ENCODE measurements at places on chromosomes 3 and 15.

DNA sequence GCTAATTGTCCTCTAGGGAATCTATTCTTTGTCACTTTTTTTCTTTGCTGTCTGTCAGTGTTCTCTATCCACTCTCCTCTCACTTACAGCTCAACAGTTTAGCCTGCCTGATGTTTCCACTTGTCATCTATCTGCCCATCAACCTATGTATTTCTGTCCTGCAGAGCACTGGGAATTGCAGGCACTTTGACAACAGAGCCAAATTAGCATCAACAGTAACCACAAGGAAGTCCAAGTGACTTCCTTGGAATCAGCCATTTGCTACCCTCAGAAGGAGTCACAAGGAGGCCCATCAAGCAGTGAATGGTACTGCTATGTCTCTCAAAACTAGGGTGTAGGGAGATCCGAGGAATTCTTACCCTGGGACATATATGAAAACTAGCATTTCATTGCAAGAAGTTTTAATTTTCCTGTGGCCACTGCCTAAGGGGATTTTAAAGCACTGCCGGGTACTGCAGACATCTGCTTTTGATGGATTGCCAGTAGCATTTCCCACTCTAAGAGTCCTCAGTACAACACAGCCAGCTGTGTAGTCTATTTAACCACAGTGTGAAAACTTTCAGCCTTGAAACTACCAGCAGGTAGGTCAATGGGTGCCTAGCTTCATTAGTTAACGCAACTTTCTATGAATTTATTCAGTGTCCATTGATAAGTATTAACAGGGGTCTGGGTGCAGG is 898.8 kb downstream of the NTRK3 start:
- no peak for DNase-seq

DNA sequence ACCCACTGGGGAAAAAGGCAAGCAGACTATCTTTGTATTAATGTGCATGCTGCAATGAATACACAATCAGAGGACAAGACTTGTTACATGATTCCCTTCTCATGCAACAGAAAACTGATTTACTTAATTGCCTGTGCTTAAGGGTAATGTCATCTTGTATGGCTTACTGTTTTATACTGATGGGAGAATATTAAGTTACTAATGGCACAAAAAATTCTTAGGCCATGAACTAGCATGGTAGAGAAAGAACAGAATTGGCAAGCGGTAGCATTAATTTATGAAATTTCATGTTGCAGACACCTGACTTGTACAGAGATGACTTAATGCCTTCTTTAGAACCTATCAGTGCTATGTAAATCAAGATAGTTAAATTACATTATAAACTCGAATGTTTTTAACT is 282.3 kb downstream of the CNTN3 start:
- DNase-seq = no peak

DNA sequence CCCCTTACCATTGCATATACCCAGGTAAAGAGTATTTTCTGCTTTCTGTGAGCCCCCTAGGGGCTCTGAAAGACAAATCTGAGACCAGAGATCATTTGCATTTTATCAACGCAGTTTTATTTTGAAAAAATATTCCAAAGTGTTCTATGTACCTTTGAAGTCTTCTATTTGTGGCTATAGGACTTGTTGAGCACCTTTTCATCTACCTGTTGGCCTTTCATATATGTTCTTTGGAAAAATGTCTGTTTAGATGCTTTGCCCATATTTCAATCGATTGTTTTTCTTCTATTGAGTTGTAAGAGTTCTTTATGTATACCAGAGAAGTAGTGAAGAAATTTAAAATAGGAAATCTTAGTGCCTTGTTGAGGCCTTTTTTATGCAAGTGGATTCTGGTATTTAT is 94.0 kb downstream of the LRRC28 start:
- DNase-seq = no peak

DNA sequence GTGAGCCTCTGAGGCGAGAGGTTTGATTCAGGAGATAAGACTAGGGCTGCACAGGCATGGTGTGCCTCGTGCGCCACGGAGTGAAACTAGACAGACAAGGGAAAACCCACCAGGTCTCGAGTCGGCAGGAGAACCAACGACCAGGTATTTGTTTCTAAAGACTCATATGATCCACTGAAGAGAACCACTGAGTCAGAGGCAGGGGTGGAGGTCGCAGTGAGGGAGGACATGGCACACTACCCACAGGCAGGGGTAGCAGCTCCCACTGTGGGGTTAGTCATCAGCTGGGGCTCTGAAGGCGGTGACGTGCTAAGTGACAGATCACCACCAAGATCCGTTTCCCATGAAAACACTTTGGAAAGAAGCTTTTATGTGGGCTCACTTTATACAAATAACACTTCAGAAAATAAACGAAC is 45.7 kb downstream of the CHSY1 start:
- DNase-seq = no peak

DNA sequence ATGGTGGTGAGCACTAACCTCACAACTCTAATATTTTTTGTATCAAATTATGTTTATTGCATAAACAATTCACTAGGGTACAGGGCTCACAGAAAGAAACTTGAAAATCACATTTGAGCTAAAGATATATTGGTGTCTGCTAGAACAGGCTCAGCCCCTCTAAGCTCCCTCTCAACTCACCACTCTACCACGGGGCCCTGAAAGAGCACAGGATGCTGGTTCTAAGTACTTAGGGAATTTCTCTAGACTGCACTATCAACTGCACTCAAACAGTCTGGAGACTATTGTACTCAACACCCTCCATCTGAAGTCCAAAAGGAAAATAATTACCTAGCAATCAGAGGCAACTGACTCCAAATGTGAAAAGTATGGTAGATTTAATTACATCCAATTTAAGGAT is 98.7 kb upstream of the STRIT1 start:
- no peak for DNase-seq

GRCh38 chr3:34284959-34285826 is 486.8 kb downstream of the PDCD6IP start:
- no peak for DNase-seq

GRCh38 chr15:63593705-63594671 is 3.2 kb upstream of the FBXL22 start:
- no peak for DNase-seq

DNA sequence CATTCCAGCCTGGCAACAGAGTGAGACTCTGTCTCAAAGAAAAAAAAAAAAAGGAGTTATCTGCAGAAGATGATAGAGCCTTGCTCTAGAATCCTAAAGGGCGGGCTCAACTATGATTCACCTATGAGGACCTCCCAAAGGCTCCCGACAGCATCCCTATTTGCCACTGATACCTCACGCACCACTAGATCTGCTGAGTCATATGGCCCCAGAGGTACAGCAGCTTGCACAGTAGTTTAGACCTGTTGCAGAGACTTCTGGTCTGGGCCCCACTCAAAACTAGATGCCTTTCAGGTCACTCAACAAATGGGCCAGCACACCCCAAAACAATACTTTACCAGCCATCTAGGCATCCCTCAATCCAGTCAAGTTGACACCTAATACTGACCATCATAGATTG is 38.1 kb upstream of the PTX3 start:
- no peak for DNase-seq

DNA sequence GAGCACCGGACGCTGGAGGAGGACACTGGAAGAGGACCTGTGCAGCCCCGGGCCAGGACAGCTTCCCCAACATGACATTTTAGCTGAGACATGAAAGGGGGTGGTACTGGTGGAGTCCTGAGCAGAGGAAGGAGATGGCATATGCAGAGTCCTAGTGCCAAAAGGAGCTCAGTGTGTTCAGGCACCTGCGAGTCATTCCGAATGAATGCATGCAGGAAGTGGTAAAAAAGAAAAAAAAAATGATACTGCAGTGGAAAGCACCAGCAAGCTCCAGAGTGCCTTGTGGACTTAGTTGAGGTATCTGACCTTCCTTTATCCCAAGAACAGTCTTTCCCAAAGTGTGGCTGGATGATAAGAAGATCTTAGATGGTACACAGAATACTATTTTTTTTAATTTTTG is 6.6 kb upstream of the ZNF148 start:
- no peak for DNase-seq

GRCh38 chr3:29319798-29320197 is 38.9 kb downstream of the RBMS3 start:
- no peak for DNase-seq

GRCh38 chr3:24521420-24522145 is 26.9 kb upstream of the THRB start:
- peak; percentile 15 for DNase-seq

DNA sequence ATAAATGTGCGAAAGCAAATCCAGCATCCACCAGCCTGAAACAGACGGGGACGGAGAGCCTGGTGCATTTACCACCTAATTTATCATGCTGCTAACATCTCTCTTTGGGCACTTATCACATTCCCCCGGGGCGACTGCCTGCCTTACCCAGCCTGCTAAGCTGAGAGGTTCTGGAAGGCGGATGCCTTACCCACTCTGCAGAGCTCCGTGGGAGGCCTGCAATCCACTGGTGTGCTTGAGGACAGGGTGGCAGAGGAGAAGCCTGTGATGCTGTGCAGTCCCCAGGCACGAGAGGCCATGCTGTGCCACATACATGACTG is 25.5 kb downstream of the MGLL start:
- no peak for DNase-seq

- DNase-seq = no peak
Observed at GRCh38 chr3:173395073-173395411, 2.5 kb upstream of the NLGN1 start.

GRCh38 chr3:151265866-151266265 is 12.5 kb downstream of the P2RY14 start:
- no peak for DNase-seq

DNA sequence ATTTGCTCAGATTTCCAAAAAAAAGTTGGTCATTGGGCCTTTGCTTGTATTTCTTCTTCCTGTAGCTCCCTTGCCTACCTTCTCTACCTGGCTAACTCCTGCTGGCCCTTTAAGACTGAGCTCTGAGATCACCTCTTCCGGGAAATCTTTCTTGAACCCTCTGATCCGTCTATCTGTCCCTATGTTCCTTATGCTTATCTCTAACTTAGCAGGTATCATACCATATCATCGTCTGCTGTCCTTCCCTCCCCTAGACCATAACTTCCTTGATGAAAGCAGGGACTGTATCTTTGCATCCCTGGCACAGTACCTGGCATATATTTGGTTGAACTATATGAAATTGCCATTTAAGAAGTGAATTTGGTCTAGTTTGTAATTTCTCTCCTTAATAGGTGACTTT is 42.3 kb downstream of the PDE8A start:
- no peak for DNase-seq

Data from NCI-H1092 (cell line).